Effector memory CD8-positive, alpha-beta T cell (primary cell): ENCODE measurements at places on chromosomes 3 and 15.
A peak's percentile ranks its signal among the peaks of the same experiment; 100 is the strongest.

DNA sequence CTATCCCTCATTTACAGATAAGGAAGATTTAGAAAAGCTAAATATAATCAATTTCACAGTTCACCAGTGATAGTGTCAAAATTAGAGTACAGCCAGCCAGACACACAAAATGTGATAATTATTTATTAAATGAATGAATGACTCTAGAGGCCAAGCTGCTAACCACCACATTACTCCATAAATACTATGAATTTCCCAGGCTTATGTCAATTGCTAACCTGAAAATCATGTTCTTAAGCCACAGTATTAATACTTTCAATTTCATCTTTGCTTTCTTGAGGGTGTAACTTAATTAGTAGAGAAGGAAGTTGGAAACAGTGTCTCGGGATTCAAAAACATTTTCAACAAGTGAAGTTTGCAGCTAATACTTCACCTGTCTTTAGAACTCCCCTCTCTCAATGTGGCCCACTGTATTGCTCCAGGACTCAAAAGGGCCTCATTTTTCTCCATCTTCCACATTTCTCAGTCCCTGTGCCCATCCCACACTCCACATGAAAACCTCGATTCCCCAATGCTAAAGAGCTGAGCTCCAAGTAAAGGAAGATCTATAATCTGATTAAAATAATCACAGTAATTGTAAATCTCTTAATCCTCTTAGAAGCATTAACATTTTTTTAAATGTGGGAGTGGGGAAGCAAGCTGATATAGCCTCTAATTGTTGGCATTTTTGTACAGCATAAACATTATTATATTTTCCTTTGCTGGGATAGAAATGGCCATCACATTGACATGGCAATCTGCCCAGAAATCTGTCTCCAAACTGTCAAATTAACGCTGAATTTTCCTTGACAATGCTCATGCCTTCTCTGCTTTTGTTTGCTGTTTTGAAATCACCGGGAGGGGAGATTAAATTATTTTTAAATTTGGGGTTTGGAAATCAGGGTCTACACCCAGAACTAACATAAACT lies 765.1 kb downstream of the ROBO1 start:
- no peaks in the 10 kb centered on the region for H3K27me3 ChIP-seq
- H3K4me1 ChIP-seq = no peaks in the 10 kb centered on the region
- DNase-seq = no peak
- H3K27ac ChIP-seq = no peak overlapping the region
- H3K4me3 ChIP-seq = no peak overlapping the region
- no peaks in the 10 kb centered on the region for H3K36me3 ChIP-seq

GRCh38 chr3:113312416-113312815 lies 101.1 kb downstream of the BOC start:
- H3K27ac ChIP-seq = no peak overlapping the region
- no peak for DNase-seq
- no peaks in the 10 kb centered on the region for H3K36me3 ChIP-seq

DNA sequence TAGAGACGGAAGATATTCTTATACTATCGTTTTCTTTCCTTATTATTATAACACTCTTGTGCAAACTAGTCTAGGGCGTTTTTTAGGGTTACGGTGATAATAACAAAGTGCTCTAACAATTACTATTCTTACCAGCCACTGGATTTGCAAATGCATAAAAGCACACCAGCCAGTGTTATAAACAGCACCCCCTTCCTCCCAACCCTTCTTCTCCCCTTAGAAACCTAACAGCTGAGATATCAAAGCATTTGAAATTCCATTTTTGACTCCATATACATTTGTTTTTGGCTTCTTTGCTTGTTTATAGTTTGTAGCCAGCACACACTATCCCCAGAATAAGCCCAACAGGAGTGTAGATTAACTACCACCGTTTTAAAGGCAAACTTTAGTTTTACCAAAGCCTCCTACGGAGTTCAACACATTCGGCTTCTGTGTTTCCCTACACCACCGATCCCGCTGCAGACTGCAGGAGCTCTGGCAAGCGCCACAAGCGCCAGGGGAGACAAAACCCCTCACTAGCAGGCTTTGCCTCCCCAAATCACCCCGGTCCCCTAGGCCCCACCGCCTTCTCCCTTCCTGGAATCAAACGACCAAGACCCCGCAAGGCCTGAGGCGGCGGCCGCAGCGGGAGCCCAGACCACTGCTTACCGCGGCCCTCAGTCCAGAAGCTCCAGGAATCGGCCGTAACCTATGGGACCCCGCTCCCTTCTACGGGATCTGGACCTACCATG lies 461 bp downstream of the COPB2 start:
- no peaks in the 10 kb centered on the region for H3K27me3 ChIP-seq
- H3K4me1 ChIP-seq = peaks cover 46% of the 10 kb centered on the region
- H3K4me3 ChIP-seq = peak overlapping the region; percentile 84
- peak overlapping the region; percentile 98 for H3K27ac ChIP-seq
- peaks cover 37% of the 10 kb centered on the region for H3K36me3 ChIP-seq
- DNase-seq = no peak

GRCh38 chr3:61620073-61620472 lies 58.7 kb downstream of the PTPRG start:
- H3K4me1 ChIP-seq = no peaks in the 10 kb centered on the region
- no peak overlapping the region for H3K4me3 ChIP-seq
- H3K27me3 ChIP-seq = no peaks in the 10 kb centered on the region
- H3K36me3 ChIP-seq = no peaks in the 10 kb centered on the region

DNA sequence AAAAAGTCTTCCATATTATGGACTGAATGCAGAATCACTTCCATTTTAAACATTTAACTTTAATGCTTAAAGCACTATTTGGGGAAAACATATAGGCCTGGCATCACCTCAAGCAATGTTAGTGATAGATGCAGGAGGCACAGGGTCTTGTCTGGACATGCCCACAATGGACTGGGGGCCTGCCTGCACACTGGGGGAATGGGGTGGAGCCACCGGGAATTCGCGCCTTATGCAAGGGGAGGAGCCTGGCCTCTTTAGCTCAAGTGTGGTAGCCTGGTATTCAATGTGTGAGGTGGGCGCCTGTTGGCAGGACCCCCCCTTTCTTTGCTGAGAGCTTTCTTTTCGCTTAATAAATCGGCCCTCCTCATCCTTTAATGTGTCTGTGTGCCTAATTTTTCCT lies 29.9 kb downstream of the ACKR4 start:
- H3K27me3 ChIP-seq = no peaks in the 10 kb centered on the region
- H3K4me3 ChIP-seq = no peak overlapping the region
- peaks cover under 1% of the 10 kb centered on the region for H3K36me3 ChIP-seq
- H3K27ac ChIP-seq = no peak overlapping the region
- DNase-seq = no peak

DNA sequence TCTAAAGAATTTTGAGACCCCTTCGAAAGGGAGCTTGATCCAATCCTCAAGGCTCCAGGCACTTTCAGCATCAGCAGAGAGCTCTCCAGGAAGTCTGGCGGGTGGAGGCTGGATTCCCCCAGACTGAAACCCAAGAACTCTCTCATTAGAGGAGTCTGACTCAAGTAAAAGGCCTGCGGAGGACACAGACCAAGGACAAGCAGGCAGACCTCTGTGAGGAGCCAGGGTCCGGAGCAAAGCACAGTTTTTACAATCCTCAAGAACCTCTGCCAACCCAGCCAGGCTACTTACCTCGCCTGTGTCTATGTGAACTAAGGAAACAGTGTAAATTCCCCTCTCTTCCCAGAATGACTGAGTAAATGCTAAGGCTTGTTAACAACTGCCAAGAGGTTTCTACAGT lies 86.2 kb downstream of the FBN1 start:
- no peak for DNase-seq
- no peaks in the 10 kb centered on the region for H3K4me1 ChIP-seq
- no peaks in the 10 kb centered on the region for H3K36me3 ChIP-seq
- H3K27me3 ChIP-seq = peaks cover 23% of the 10 kb centered on the region

DNA sequence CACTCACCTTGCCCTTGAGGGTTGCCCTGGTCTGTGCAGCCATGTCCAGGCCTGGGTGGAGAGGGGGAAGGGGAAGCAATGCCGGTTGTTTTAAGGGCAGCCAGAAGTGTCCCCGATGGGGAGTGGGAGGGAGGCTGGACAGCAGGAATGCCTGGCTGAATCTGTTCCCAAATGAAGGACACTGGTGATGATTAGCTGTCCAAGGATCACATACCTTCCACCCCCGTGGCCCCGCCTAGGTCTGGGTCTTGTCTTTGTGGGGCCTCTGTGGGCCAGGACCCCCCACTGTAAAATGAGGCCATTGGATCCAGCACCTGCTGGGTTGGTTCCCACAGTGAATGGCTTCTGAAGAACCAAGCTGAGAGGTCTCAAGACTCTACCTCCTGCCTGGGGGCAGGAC lies 71.4 kb downstream of the FBLN2 start:
- peaks cover 6% of the 10 kb centered on the region for H3K4me1 ChIP-seq
- no peak overlapping the region for H3K4me3 ChIP-seq
- H3K36me3 ChIP-seq = no peaks in the 10 kb centered on the region
- no peak for DNase-seq
- no peak overlapping the region for H3K27ac ChIP-seq

- no peak overlapping the region for H3K27ac ChIP-seq
- H3K36me3 ChIP-seq = no peaks in the 10 kb centered on the region
- DNase-seq = no peak
- no peaks in the 10 kb centered on the region for H3K4me1 ChIP-seq
- H3K4me3 ChIP-seq = no peak overlapping the region
These were observed 1686.7 kb downstream of the SI start for GRCh38 chr3:163391407-163392181.

DNA sequence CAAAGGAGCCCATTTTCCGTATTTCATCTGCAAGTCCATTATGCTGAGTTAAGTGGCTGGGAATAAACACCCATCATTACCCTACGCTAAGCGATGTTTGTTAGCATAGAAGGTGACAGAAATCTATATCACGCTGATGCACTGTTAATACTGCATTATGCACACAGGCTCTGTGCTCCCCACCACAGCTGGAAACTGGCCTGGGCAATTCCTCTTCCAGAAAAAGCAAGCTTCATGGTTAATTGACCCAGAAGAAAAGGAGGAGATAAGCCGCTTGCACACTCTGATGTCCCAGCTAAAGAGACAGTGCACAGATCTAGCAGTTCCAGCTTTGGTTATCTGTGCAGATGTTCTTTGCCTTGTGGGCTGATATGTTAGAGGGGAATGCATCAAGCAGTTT lies 232.6 kb downstream of the NTRK3 start:
- H3K36me3 ChIP-seq = no peaks in the 10 kb centered on the region
- H3K4me1 ChIP-seq = no peaks in the 10 kb centered on the region
- H3K27ac ChIP-seq = no peak overlapping the region
- no peaks in the 10 kb centered on the region for H3K27me3 ChIP-seq
- no peak overlapping the region for H3K4me3 ChIP-seq

DNA sequence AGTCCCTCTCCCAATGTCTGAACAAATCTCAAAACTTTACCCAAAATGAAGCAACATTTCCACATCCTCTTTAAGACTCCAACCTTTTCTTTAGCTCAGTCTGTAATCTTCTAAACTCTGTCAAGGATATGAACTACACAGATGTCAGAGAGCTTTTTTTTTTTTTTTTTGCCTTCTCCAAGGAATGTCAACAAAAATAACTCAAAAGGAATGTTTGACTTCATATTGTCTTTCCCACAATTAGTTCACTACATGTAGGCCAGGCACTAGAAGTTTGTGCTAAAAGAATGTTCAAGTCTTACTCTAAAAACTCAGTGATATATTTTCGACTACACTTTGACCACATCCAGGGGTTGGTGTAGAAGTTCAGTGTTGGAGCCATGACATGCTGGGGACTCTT lies 37.1 kb downstream of the ADAMTS9 start:
- H3K27ac ChIP-seq = no peak overlapping the region
- no peak overlapping the region for H3K4me3 ChIP-seq
- no peak for DNase-seq
- H3K4me1 ChIP-seq = no peaks in the 10 kb centered on the region
- H3K27me3 ChIP-seq = no peaks in the 10 kb centered on the region

DNA sequence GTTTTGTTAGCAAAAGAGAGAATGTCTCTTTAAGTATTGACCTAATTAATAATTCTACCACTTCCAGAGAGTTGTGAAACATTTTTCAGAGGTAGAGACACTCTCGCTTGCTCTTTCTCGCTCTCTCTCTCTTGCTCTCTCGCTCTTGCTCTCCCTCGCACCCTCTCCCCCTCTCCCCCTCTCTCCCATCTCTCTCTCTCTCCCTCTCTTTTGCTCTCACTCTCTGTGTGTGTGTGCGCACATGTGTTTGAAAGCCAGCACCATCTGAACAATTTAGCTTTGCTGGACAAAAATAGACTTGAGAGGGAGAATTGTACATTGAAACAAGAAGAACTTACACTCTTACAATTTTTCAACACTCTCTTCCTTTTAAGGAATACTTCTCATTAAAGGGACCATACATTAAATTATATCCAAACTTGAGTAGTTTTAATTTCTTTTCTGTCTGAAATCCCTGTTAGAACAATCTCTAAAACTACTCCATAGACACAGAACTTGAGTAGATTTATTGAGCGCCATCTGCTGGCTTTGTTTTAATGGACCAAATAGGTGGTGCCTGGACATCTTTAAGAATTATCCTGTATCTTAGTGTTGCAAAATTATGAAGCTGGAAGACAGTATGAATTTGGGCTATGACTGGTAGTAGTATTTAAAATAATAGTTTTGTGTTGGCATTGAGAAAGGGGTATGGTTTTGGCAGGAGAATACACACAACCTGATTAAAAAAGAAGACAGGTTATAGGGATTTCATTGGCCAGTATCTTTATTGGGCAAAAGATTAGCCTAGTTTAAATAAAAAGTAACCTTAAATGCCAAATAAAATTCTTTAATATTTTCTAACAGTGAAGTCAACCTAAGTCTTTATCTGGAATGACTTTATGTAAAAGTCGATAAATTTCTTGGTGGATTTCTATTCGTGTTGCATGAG lies 124.6 kb downstream of the AKAP13 start:
- no peak overlapping the region for H3K4me3 ChIP-seq
- H3K27ac ChIP-seq = no peak overlapping the region
- H3K4me1 ChIP-seq = peaks cover 41% of the 10 kb centered on the region
- H3K27me3 ChIP-seq = no peaks in the 10 kb centered on the region
- DNase-seq = peak; percentile 46
- no peaks in the 10 kb centered on the region for H3K36me3 ChIP-seq

DNA sequence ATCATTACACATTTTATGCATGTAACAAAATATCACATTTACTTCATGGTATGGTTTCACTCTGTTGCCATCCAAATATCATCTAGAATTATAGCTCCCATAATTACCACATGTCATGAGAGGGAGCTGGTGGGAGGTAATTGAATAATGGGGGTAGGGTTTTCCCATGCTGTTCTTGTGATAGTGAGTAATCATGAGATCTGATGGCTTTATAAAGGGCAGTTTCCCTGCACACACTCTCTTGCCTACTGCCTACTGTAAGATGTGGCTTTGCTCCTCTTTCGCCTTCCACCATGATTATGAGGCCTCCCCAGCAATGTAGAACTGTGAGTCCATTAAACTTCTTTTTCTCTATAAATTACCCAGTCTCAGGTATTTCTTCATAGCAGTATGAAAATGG lies 123.4 kb downstream of the SATB1 start:
- no peaks in the 10 kb centered on the region for H3K4me1 ChIP-seq
- no peak overlapping the region for H3K4me3 ChIP-seq
- no peaks in the 10 kb centered on the region for H3K27me3 ChIP-seq
- peaks cover 3% of the 10 kb centered on the region for H3K36me3 ChIP-seq
- H3K27ac ChIP-seq = no peak overlapping the region

- H3K27ac ChIP-seq = no peak overlapping the region
- no peak overlapping the region for H3K4me3 ChIP-seq
- no peaks in the 10 kb centered on the region for H3K4me1 ChIP-seq
- no peaks in the 10 kb centered on the region for H3K27me3 ChIP-seq
- no peaks in the 10 kb centered on the region for H3K36me3 ChIP-seq
- no peak for DNase-seq
These were observed 339.7 kb downstream of the NLGN1 start for GRCh38 chr3:173737167-173737808.

GRCh38 chr3:188339410-188340295 lies 185.7 kb downstream of the LPP start:
- H3K27ac ChIP-seq = peak overlapping the region; percentile 83
- peaks cover 36% of the 10 kb centered on the region for H3K4me1 ChIP-seq
- no peaks in the 10 kb centered on the region for H3K27me3 ChIP-seq
